ENCODE measurements at places on chromosomes 6 and 20.

DNA sequence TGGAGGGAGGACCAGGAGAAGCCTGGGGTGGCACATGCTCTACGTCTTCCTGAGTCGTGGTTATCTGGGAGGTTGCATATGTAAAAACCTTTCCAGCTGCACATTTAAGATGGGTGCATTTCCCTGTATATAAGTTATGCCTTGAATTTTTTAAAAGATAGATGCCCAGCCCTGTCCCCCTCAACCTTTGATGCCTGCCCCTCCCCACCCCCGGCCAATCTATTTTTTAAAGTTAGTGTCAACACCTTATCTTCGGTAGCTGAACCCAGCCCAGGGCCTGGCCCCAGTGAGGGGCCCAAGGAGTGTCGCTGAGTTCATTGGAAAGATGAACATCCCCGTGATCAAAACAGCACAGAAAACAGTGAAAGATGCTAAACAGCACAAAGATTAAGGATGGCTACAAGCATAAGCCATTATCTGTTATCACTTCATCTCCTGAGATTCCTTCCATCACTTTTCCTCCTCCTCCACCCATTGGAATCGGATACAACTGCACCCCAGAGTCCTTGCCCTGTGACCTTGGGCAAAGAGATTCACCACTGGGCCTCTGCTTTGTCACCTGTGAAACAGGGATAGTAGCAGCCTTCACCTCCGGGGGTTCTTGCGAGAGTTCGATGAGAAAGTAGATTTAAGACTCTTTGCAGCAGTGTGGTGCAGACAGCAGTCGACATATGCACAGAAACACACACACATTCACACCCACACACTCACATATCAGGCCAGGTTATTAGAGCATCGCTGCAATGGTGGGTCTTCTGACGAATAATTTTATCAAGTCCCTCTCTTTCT is 47.5 kb downstream of the SIRPA start:
- DNase-seq: no peak

GRCh38 chr6:100952006-100952405 is 70.9 kb upstream of the ASCC3 start:
- DNase-seq: no peak

- DNase-seq: peak; percentile 48
Measured at GRCh38 chr6:130322673-130323268, 43.0 kb upstream of the TMEM200A start.

DNA sequence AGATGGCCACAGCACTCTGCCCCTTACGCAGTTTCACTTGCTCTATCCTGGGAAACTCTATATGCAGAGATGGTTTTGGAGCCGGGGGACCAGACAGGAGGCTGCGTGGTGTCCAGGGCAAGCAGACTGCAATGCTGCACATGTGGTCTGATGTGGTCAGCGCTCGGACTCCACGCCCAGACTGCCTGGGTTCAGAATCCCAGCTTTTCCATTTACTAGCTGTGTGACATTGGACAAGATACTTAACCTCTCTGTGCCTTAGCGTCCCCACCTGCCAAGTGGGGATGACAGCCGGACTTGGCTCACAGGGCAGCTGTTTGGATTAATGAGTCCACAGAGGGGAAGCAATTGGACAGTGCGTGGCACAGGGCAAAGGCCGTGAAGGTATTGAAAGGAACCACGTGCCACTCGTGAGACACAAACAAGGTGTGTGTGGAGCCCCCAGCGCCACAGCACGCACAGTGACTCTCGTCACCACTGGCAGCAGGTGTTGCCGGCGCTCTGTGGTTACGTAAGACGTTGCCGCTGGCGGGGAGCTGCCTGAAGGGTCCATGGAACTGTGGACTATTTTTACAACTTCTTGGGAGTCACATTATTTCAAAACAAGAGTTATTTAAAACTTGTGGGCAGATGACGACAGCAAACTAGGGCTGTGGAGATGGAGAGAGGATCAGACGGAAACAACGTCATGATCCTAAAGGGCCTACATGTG is 201.4 kb downstream of the PREX1 start:
- no peak for DNase-seq

- no peak for DNase-seq
Measured at GRCh38 chr20:47730744-47731143, 54.5 kb downstream of the SULF2 start.

DNA sequence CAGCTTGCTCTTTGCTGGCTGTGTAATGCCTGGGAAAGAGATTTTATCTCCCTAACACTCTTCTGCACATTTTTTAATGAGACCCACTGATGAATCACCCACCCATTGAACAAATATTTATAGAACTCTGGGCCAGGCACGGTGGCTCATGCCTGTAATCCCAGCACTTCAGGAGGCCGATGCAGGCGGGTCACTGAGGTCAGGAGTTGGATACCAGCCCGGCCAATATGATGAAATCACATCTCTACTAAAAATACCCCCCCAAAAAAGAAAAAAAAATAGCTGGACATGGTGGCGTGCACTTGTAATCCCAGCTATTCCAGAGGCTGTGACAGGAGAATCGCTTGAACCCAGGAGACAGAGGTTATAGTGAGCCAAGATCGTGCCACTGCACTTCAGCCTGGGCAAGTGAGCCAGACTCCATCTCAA is 82.1 kb upstream of the SIRPA start:
- no peak for DNase-seq

DNA sequence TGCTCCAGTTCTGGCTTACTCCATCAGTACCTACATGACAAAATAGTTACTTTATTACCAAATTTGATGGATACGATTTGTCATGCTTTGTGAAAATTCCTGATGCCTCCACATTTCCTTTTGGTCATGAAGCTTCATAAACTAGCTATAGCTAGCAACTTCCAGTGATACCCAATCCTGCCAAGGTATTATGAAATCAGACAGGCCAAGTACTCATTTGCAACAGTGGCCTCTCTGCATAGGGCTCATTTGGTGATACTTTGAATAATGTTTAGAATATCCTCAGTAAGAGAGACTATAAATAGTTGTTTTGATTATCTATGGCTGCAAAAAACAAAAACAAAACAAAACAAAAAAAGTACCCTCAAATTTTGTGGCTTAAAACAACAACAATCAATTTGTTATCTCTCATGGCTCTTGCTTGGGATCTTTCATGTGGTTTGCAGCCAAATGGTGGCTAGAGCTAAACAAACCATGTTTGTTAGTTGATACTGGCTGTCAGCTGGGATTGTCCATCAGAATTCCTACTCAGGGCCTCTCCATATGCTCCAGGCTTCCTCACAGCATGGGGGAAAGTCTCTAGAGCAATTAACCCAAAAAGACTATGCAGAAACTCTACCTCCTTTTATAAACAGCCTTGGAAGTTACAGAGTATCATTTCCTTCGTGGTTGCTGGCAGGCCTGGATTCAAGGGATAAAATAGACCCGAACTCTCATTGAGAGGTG is 10.1 kb upstream of the PRL start:
- DNase-seq: no peak

All from effector memory CD4-positive, alpha-beta T cell (primary cell).